ENCODE measurements at places on chromosomes 1 and 21.

DNA sequence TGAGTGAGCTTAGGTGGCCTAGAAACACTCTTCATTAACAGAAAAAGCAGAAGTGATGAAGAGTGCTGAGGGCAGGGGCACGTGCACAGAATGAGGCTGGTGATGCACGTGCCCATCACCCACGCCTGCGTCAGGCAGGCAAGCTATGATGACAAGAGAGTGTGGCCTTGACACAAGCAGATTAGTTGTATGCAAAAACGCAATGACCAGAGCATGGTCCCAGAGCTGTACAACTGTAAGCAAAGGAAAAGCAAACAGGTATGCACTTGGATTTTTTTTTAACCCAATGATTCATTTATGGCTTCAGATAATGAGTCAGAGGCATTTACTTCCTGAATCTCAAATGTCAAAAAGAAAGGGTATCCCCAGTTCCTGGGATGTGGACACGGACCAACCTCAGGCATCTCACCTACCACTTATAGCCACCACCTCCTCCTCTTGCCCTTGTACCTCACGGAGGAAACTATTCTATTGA, 9.1 kb upstream of the TMEM61 start:
- DNase-seq = no peak

DNA sequence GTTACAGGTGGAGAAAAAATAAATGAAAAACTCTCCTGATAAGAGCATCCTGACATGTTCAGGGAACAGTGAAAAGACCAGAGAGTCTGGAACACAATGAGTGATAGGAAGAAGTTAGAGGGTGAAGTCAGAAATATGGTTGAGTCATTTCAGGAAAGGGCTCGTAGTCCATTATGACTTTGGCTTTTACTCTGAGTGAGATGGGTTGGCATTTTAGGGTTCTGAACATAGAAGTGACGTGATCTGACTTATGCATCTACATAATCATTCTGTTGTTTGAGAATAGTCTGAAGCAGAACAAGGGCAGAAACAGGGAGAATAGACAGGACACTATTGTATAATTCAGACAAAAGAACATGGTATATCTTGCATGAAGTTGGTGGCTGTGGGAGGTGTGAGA, 5.8 kb downstream of the HMCN1 start:
- DNase-seq = no peak

DNA sequence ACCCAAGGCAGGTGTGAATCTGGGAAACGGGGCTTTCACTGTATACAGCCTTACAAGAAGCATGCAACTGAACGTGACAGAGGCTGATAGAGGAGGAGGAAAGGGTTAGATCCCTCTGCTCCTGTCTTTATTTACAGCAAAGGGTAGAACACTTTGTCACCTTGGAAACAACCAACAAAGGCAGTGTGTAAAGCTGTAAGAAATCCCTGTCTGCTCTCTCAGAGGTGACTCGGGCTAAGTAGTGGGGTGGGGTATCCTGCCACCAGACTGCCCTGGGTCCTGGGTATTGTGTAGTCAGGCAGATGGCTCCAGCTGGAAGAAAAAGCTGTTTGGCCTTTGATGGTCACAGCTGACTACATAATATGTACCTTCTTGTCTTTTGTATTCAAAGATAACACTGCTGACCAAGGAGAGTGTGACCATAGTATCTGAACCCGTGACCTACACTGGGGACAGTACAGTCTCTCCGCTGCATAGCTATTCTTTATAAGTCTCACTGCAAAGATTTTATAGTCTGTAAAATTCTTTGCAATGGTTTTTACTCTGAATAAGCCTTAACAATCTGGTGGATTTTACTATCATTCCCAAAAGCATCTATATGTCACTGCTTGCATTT, 22.1 kb upstream of the POU2F1 start:
- no peak for DNase-seq

DNA sequence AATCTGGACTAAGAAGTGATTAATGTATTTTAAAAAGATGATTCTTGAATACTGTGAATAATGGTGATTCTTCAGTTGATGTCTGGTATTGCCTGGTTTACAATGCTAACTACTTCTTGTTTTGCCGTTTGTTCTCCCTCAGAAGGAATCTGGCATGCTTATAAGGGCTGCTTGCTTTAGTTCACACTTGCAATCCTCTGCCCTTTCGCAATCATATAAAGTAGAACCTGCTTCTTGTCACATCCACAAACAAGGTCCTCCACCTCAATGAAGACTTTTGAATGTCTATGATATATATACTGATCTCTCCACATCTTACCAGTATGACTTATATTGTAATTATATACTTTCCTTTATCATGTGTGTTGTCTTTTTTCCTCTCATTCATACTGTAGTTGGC, 92.6 kb downstream of the ADGRL4 start:
- DNase-seq = no peak

DNA sequence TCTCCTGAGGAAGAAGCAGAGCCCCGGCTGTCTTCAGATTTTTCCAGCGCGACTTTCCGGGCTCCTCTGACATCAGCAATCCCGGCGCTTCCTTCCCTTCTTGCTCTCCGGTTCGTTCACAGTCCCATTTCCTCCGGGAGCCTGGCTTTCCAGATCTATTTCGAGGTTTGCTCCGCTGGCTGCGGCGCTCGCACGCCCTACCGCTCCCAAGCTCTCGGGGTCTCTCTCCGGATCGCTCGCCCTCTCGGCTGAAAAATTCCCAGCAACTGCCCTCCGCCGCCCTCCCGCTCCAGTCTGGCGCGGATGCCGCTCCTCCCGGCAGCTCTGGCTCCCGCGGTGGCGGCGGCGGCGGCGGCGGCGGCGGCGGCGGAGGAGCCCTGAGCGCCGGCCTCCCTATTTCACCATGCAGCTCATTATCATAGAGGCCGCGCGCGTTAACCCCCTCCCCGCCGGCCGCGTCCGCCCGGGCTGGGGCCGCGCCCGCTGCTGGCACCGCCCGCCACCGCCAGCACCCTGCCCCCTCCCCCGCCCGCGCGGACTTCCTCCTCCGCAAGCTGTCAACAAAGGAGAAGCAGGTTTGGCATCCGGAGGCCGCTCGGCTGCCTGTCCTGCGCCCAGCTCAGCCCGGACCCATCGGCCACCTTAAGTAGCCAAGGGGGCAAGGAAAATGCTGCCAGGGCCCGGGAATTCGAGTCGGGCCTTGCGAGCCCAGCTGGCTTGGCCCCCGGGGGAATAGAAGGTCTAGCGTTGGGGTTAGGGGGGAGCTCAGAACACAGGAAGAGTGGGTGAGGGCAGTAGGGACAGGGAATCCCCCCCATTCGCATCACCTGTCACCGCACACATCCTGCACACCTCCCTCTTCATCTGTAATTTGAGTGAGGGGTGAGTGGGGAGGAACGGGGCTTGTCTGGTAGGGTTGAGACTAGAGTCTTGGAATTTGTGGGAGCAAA, at the start of gene PLXNA2:
Gene PLXNA2, minus strand, starts transcription at position 418 of the 950 bp plus-strand sequence. CDS start 26,462 bp downstream, outside the sequence.
- DNase-seq = no peak

- no peak for DNase-seq
Observed at GRCh38 chr1:172402878-172403569, 17.5 kb upstream of the C1orf105 start.

DNA sequence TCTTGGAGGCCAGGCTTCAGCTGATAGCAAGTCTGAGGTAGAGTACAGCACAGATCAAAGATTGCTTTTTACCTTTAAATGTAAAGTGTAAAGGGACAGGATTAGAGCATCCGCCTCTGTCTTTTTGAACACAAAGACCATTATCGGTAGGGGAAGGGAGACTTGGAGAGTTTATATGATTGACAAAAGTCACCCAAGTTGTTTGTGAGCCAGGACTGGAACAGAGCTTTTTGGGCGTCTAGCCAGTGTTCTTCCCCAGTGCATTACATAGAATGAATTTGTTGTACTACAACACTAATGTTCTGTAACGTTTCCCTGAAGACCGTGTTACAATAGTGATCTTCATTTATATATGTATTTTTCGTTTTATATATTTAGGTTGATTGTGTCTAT, 9.3 kb upstream of the PIGC start:
- no peak for DNase-seq

- DNase-seq = no peak
Observed at GRCh38 chr1:47674189-47674588, 236.3 kb downstream of the FOXD2 start.

GRCh38 chr21:44923480-44924084, 2.9 kb upstream of the ITGB2 start:
- no peak for DNase-seq

GRCh38 chr1:214496126-214496525, 55.3 kb downstream of the PTPN14 start:
- DNase-seq = no peak

All from SW 1271 (cell line).